Stimulated activated CD4-positive, alpha-beta T cell treated with anti-CD3 and anti-CD28 coated beads, Interleukin-12 subunit alpha, Interleukin-12 subunit beta, amount 100 ng/mL, for 48 hours (primary cell): ENCODE measurements at places on chromosomes 2 and 18.

- no peak for DNase-seq
Observed at GRCh38 chr2:48098539-48098938, 192.2 kb upstream of the FBXO11 start.

- DNase-seq: no peak
Observed at GRCh38 chr18:62070302-62070701, 116.6 kb downstream of the PIGN start.

- no peak for DNase-seq
Observed at GRCh38 chr2:235049069-235049468, 97.3 kb downstream of the SH3BP4 start.

- no peak for DNase-seq
Observed at GRCh38 chr2:189601043-189601442, 20.5 kb upstream of the SLC40A1 start.

GRCh38 chr18:30359521-30359920 is 683.0 kb downstream of the DSC3 start:
- no peak for DNase-seq

- no peak for DNase-seq
Observed at GRCh38 chr2:53519918-53520841, 247.4 kb upstream of the CHAC2 start.

DNA sequence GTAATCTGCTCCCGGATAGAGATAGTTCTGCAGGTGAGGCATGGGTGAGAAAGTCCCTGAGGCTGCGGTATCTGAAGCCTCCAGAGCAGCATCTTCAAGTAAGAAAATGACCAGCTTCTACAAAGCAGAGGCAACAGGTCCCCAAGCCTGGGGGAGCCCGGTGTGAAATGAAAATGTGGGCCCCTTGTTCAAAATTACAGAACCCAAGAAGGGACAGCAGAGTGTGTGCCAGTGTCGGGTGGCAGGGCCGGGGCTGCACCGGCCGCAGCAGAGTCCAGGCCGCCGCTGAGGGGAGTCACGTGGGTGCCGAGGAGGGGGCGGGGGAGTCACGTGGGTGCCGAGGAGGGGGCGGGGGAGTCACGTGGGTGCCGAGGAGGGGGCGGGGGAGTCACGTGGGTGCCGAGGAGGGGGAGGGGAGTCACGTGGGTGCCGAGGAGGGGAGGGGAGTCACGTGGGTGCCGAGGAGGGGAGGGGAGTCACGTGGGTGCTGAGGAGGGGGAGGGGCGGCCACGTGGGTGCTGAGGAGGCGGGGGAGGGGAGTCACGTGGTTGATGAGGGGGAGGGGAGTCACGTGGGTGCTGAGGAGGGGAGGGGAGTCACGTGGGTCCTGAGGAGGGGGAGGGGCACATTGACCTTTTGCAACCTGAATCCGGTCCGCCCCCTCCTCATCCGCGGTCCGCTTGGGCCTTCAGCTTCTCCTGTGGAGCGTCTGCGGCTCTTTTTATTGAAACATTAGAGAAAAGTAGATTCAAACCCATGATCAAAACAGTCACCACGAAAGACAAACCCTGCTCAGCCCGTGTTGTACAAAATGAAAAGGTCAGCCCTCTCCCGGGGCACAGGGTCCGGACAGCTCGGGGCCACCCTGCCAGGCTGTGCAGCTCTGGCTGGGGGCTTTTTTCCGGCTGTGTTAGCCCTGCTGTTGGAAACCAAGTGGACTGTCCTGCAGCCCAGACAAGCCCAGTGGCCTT is 10.4 kb downstream of the COLEC11 start:
- DNase-seq: no peak
